ENCODE measurements at places on chromosomes 12 and 14.

GRCh38 chr12:29104516-29104915 is 44.6 kb upstream of the FAR2 start:
- DNase-seq: no peak

- DNase-seq: no peak
Measured at GRCh38 chr14:104187121-104187889, 48.9 kb downstream of the KIF26A start.

- DNase-seq: no peak
Measured at GRCh38 chr14:34049790-34050189, 98.9 kb upstream of the EGLN3 start.

DNA sequence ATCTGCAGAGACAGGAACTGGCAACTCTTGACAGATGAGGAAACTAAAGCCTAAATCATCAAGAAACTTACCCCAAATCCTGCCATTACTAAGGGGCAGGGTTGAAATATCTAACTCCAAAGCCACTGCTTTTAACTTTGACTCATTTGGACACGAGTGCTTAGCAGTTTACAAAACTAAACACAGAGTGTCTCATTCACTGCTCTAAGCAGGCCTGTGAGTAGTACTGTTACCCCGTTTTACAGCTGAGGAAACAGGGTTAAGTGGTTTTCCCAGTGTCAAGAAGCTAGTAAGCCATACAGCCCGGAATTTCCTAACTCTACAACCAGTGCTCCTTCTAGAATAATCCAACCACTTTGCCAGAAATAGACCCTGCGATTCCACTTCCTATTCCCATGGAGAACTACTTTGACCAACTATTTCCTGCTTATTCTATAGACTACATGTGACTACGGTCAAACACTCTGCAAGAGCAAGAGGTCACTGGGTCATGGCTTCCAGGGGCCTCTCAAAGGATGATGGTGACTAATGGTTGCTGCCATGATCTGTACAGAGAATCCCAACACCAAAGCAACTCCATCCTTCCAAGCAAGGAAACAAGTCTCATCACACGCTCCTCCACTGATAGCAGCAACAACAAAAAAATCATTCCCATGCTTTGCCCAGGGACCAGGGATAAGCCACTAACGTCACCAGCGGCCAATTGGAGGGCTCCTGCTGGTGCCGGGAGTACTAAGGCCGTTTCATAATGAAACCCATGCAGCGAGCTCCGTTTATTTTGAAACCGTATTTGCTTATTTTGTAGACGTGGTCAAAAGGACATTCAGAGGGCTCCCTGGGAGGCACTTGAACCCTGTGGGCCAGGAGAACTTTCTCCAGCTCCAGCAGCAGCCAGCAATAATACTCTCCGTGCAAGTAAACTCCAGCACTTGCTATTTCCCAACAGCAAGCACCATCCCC is 56.3 kb downstream of the NUAK1 start:
- DNase-seq: peak; percentile 40

GRCh38 chr12:52860102-52860823 is 11.5 kb upstream of the KRT78 start:
- DNase-seq: peak; percentile 44

- peak; percentile 23 for DNase-seq
Measured at GRCh38 chr12:2922329-2922728, 31.6 kb downstream of the TULP3 start.

DNA sequence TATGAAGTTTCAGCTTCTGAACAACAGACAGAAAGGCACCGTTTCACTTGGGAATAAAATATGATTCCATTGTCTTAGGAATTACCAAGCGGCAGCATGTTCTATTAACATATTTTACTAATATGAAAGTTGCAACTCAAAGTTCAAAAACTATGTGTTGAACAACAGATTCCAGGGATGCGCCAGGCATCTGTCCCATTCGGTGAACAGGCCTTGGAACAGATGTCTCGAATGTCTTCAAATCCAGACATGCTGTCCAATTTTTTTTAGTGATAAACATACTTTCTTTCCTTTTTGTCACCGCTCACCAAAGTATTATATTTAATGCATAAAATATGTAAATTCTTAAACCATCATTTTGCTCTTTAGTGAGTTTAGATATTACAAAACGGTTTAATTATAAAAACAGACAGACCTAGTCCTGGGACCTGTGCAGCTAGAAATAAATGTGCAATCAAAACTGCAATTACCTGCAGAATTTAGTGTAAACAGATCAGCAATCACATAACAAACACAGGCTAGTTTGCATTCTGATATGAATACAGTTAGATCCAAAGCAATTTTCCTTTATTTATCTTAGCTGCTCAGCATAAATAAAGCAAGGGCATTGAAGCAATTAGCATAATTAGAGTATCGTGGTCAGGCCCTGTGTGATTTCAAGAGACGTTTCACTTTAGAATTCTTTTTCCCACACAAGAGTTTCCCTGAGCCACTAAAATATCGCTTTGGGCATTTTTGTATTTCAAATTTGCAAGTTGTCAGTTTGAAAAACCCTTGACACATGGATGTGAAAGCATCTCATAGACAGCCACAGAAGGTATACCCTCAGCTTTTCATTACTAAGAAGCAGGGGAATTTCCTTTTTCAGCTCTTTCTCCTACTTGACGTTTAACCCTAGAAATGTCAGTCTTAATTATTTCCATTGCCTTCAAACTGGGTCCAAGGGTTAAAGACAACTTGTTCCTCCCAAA is 420.8 kb downstream of the EGLN3 start:
- DNase-seq: no peak

- DNase-seq: peak; percentile 88
Measured at GRCh38 chr14:47675466-47676314, at the start of gene MDGA2. TSS of gene MDGA2 (minus strand) at chr14:47675605.

- no peak for DNase-seq
Measured at GRCh38 chr12:73599268-73599667, 938.4 kb upstream of the ATXN7L3B start.

GRCh38 chr14:22622255-22622654 is 21.9 kb downstream of the OR6J1 start:
- DNase-seq: no peak

- no peak for DNase-seq
Measured at GRCh38 chr14:20791187-20791586, 10.1 kb downstream of the RNASE6 start.

DNA sequence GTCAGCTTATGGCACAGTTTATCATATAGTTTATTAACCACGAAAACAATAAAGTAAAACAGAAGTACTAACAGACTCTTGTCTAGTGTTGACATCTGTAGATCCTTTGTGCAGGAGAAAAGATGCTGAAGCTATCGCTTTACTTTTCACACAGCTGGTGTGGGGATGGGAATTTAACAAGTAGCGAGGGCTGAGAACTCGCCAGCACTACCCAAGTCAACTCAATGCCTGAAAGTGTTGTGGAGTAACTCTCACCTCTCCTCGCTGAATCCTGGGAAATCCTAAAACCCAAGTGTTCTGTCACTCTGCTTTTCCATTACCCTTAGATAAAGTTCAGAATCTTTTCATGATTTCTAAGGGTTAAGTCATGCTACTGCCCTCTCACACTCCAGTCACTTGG is 264.2 kb downstream of the BMP4 start:
- no peak for DNase-seq

DNA sequence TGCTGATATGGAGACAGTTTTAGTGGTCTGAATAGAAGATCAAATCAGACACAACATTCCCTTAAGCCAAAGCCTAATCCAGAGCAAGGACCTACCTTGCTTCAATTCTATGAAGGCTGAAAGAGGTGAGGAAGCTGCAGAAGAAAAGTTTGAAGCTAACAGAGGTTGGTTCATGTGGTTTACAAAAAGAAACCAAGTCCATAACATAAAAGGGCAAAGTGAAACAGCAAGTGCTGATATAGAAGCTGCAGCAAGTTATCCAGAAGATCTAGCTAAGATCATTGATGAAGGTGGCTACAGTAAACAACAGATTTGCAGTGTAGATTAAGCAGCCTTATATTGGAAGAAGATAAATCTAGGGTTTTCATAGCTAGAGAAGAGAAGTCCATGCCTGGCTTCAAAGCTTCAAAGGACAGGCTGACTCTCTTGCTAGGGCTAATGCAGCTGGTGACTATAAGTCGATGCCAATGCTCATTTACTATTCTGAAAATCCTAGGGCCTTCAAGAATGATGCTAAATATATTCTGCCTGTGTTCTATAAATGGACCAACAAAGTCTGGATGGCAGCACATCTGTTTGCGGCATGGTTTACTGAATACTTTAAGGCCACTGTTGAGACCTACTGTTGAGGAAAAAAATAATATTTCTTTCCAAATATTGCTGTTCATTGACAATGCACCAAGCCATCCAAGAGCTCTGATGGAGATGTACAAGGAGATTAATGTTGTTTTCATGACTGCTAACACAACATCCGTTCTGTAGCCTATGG is 361.0 kb downstream of the DPF3 start:
- no peak for DNase-seq

DNA sequence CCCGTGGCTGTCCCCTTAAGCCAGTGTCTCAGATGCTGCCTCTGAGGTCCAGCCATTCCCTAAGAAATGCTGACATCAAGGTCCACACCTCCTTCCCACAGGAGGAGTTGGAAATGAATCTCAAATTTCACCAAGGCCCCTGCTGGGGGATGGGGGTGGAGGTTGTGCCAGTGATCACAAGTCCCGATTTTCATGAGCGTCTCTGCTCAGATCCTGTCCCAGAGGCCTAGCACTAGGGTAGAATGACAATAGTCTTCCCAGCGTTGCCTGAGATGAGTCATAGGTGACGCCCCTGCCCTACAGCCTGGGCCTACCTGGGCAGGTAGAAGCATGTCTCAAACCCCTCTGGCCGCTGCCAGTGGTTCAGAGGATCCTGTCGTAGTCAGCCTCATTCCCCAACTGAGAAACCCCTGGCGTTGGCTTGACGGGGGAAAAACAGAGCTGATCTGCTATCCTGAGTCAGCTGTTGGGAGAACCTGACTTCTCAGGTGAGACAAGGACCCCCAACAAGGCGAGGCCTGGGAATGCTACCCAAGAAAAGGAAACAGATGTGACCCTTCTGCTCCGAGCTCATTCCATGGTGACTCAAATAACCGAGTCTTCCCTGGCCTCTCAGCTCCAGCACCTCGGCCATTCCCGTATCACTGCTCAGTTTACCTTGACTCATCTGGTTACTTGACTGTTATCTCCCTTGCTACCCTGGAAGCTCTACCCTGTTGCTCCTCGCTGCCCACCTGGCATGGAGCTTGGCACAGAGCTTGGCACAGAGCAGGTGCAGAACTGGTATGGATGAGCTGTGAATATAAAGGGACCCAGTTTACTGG is 21.8 kb upstream of the SPPL3 start:
- no peak for DNase-seq

DNA sequence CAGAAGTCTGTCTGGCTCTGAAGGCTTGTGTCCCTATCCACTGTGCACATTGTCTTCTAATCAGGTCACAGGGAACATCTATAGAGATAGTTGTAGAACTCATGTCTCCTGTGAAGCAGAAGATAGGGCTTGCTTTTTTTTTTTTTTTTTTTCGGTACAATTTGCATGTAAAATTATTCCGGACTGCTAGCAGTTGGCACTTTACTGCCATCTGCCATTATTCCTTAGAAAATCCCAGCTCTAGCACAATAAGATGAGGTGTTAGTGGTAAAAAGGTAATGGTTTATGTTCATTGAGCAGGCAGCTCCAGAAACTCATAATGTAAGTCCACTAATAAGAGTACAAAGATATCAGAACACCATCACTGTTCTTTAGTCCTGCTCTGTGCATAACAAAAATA is 8.7 kb downstream of the MYRFL start:
- no peak for DNase-seq

- DNase-seq: no peak
Measured at GRCh38 chr12:129115558-129115957, 262.3 kb downstream of the GLT1D1 start.

DNA sequence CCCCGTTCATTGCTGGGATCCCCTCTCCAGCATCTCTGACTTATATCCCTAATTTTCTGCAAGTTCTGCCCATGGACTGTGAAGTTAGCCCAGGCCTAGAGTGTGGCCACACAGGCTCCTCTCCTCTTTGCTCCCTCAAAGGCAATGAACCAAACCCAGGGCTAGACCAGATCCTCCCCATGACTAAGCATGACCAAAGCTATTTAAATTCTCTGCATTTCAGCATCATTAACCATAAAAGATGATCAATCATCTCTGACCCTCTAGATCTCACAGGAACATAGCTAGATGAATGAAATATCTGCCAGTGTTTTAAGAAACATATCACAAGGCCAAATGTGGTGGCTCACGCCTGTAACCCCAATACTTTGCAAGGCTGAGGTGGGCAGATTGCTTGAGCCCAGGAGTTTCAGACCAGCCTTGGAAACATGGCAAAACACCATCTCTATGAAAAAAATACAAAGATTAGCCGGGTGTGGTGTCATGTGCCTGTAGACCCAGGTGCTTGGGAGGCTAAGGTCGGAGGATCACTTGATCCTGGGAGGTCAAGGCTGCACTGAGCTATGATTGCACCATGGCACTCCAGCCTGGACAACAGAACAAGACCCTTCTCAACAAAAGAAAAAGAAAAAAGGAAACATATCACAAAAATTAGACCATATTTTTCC is 2.2 kb upstream of the KRT3 start:
- DNase-seq: peak; percentile 37

- peak; percentile 99 for DNase-seq
Measured at GRCh38 chr12:76020731-76021672, 10.6 kb downstream of the PHLDA1 start.

GRCh38 chr12:91496337-91496736 is 313.7 kb upstream of the DCN start:
- peak; percentile 25 for DNase-seq

DNA sequence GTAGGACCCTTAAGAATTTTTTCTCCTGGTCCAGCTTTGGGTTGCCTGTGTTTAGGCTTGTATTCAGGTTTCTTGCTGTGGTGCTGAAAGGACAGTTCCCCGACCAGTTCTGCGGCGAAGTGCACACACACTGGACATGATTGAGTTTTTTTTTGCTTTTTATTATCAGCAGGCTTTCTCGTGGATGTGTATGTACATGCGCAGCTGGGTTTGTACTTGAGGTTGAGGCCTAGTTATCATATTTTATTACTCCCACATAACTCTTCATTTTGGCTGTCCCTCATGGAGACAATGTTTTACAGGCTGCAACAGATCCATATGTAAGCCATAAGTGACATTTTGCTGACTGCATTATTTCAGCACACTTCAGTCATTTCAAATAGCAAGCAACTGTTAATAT is 2.5 kb downstream of the SCN8A start:
- DNase-seq: peak; percentile 45

DNA sequence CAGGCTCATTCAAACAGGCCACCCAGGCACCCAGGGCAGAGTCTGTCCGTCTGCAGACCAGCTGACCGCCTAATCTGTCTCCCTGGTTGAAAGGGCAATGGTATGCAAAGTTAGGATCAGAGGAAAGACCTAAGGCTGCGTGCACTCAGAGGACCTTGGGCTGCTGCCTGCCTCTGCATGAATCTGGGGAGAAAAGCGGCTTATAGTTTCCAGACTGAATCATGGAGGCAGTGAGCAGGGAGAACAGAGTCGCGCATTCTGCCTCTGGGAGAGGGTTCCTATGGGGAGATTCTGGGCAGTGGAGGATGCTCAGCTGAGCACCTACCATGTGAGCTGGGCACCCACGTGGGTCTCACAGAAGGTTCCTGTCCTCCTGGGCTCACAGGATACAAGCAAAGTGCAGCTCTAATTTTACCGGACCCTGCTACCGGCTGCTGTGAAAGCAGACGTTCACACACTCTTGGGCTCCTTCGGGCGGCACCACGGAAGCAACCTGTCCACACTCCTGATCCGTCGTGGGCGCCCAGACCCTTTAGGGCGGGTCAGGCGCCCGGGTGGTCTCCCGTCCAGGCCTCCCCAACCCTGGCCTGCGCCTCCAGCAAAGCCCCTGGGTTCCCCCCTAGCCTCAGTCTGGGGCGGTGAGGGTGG is 772 bp downstream of the SCARB1 start:
- no peak for DNase-seq

GRCh38 chr12:12425001-12425400 is 68.1 kb downstream of the BORCS5 start:
- DNase-seq: no peak

- DNase-seq: no peak
Measured at GRCh38 chr14:76083796-76084765, 67.6 kb upstream of the GPATCH2L start.
